ENCODE measurements at places on chromosomes 5 and 9.

DNA sequence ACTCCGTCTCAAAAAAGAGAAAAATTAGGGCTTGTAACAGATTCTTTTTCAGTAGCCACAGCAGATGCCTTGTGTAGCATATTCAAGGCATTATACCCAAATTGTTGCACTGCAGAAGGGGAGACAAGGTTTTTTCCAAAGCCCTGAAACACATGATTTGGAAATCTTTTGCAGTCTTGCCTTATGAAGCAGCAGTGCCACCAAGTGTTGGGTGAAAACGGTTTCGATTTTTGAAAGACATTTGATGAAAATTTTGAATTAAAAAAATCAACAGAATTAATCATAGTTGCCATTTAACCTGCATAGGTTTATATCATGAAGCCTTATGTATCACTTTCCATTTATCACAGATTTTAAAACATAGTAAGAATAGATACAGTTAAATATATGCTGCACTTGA lies 479.5 kb downstream of the TAF11L14 start:
- no peak overlapping the region for H3K27ac ChIP-seq
- H3K36me3 ChIP-seq, result no peaks in the 10 kb centered on the region
- H3K4me3 ChIP-seq, result no peak overlapping the region
- no peaks in the 10 kb centered on the region for H3K4me1 ChIP-seq
- no peak for DNase-seq
- H3K27me3 ChIP-seq, result no peaks in the 10 kb centered on the region

GRCh38 chr9:36969216-36969771 lies 64.8 kb downstream of the PAX5 start:
- H3K27me3 ChIP-seq, result peaks cover 12% of the 10 kb centered on the region
- no peak overlapping the region for H3K27ac ChIP-seq
- no peaks in the 10 kb centered on the region for H3K36me3 ChIP-seq
- no peaks in the 10 kb centered on the region for H3K4me1 ChIP-seq

- H3K36me3 ChIP-seq, result no peaks in the 10 kb centered on the region
- no peaks in the 10 kb centered on the region for H3K4me1 ChIP-seq
- DNase-seq, result no peak
- H3K4me3 ChIP-seq, result no peak overlapping the region
Measured at GRCh38 chr5:111707630-111708164, 49.3 kb downstream of the NREP start.

DNA sequence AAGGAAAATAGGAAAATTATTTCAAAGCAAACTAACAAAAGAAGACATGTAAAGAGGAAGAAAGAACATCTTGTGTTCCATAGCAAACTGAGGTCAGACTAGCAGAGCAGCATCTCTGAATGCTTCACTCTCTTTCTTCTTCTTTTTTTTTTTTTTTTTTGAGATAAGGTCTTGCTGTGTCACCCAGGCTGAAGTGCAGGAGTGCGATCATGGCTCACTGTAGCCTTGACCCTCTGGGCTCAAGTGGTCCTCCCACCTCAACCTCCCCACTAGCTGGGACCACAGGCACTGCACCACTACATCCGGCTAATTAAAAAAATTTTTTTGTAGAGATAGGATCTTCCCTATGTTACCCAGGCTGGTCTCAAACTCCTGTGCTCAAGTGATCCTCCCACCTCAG lies 36.6 kb downstream of the MELK start:
- DNase-seq, result no peak
- no peaks in the 10 kb centered on the region for H3K36me3 ChIP-seq
- H3K4me3 ChIP-seq, result no peak overlapping the region
- H3K4me1 ChIP-seq, result no peaks in the 10 kb centered on the region
- no peak overlapping the region for H3K27ac ChIP-seq
- H3K27me3 ChIP-seq, result no peaks in the 10 kb centered on the region

DNA sequence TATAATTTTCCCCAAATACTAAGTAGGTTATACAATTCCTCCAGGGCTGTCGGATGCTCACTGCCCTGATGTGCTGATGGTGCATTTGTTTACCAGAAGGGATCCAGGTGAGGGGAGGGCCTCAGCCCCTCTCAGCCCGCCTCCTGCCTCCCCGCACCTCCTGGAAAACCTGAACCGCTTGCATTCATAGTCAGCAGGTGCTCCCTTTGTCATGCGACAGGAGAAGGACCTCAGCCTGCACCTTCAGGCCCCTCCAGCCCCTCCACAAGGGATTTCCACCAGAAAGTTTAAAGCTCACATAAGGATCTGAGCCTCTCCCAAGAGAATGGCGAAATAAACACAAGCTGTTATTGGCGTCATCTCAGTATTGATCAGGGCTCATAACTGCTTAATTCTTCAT lies 36.5 kb upstream of the NTNG2 start:
- H3K36me3 ChIP-seq, result no peaks in the 10 kb centered on the region
- H3K27ac ChIP-seq, result no peak overlapping the region
- H3K27me3 ChIP-seq, result peaks cover 72% of the 10 kb centered on the region
- no peak for DNase-seq
- H3K4me1 ChIP-seq, result no peaks in the 10 kb centered on the region
- H3K4me3 ChIP-seq, result no peak overlapping the region

- no peaks in the 10 kb centered on the region for H3K27me3 ChIP-seq
- H3K4me3 ChIP-seq, result no peak overlapping the region
- H3K27ac ChIP-seq, result no peak overlapping the region
- no peaks in the 10 kb centered on the region for H3K4me1 ChIP-seq
Measured at GRCh38 chr5:116546033-116546742, 28.4 kb downstream of the SEMA6A start.

GRCh38 chr5:114665551-114665950 lies 303.7 kb downstream of the KCNN2 start:
- H3K27me3 ChIP-seq, result no peaks in the 10 kb centered on the region
- H3K27ac ChIP-seq, result no peak overlapping the region
- H3K36me3 ChIP-seq, result no peaks in the 10 kb centered on the region

- DNase-seq, result no peak
- H3K27ac ChIP-seq, result no peak overlapping the region
- no peaks in the 10 kb centered on the region for H3K36me3 ChIP-seq
- H3K27me3 ChIP-seq, result no peaks in the 10 kb centered on the region
- no peaks in the 10 kb centered on the region for H3K4me1 ChIP-seq
- no peak overlapping the region for H3K4me3 ChIP-seq
Measured at GRCh38 chr5:147972076-147972840, 65.9 kb upstream of the C5orf46 start.

DNA sequence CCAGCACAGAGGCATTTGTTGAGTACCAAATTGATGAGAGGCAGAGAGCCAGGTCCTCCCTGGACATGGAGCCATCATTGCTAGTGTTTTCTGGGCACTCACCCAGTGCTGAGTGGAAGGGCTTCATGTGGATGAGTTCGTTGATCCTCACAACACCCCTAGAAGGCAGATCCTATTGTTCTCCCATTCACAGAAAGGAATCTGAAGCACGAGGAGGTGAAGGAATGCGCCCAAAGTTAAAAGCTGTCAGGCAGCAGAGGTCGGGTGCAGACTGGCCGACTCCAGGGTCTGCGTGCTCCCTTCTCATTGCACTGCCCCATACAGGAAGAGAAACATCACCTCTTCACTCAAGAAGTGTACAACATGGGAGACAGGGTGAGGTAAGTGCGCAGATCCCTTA lies 153.5 kb upstream of the TNPO1 start:
- no peak for DNase-seq
- no peaks in the 10 kb centered on the region for H3K27me3 ChIP-seq
- H3K36me3 ChIP-seq, result no peaks in the 10 kb centered on the region
- H3K27ac ChIP-seq, result no peak overlapping the region

DNA sequence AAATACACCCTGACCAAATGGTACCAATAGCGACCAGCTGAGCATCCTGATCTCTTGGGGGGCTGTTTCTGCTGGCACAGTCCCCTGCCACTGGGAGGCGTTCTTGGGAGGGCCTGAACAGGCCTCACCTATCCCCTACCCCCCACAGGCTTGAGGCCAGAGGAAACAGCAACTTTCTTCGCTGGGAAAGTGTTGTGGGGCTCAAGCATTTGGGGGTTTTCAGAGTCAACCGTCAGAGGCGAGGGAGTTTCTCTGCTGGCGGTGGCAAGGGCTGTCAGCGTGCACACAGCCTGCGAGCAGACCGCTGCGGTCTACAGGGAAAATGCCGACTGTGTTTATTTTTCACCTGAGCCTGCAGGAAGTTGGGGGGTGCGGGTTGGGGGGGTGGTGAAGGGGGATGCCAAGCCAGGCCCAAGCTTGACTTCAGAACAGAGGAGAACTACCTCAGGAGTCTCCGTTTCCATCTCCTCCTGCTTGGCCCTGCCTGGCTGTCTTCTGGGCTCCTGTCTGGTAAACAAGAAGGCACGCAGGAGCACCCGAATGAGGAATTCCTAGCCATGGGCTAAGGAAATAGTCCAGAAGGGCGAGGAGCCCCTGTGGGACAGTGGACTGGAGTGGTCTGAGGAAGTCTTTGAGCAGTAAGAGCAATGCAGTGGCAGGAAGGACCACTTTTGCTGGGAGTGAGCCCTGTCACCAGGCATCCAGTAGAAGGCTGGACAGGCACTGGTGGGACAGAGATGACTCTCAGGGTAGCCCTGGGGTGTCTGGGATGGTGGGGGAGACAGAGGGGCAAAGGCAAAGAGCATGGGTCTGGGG lies 18.1 kb downstream of the TCF7 start:
- no peak overlapping the region for H3K4me3 ChIP-seq
- no peaks in the 10 kb centered on the region for H3K27me3 ChIP-seq
- peaks cover 14% of the 10 kb centered on the region for H3K36me3 ChIP-seq
- no peak overlapping the region for H3K27ac ChIP-seq

GRCh38 chr5:126965061-126965475 lies 65.3 kb downstream of the MARCHF3 start:
- H3K4me3 ChIP-seq, result no peak overlapping the region
- H3K27ac ChIP-seq, result no peak overlapping the region
- DNase-seq, result no peak
- H3K4me1 ChIP-seq, result no peaks in the 10 kb centered on the region

DNA sequence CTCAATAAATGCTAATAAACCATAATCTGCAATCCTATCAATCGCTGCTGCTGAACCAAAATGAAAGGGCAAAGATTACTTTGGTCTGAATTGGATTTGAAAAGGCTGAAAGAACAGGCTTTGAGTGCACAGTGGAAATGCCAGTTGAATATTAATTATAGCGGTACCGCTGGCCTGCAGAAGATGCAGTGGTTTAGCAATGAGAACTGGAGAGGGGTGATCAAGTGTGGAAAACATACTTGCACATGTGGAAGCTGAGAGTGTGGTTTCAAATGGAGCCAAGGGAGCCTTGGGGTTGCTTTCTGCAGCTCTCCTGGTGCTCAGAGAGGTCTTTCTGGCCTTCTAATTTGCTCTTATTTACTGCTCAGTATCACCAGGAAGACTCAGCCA lies 133.9 kb downstream of the PTTG1 start:
- H3K36me3 ChIP-seq, result no peaks in the 10 kb centered on the region
- DNase-seq, result no peak
- H3K4me3 ChIP-seq, result no peak overlapping the region
- H3K27ac ChIP-seq, result no peak overlapping the region
- no peaks in the 10 kb centered on the region for H3K27me3 ChIP-seq

GRCh38 chr9:129172816-129173215 lies 5.2 kb downstream of the IER5L start:
- H3K27ac ChIP-seq, result peak overlapping the region; percentile 100
- DNase-seq, result no peak
- no peak overlapping the region for H3K4me3 ChIP-seq

GRCh38 chr9:115997923-115998322 lies 155.7 kb upstream of the PAPPA start:
- H3K4me1 ChIP-seq, result no peaks in the 10 kb centered on the region
- H3K27me3 ChIP-seq, result no peaks in the 10 kb centered on the region
- H3K4me3 ChIP-seq, result no peak overlapping the region
- no peak overlapping the region for H3K27ac ChIP-seq

GRCh38 chr9:107707915-107708441 lies 218.4 kb upstream of the KLF4 start:
- no peak overlapping the region for H3K4me3 ChIP-seq
- H3K27me3 ChIP-seq, result no peaks in the 10 kb centered on the region
- no peaks in the 10 kb centered on the region for H3K4me1 ChIP-seq
- H3K27ac ChIP-seq, result no peak overlapping the region

DNA sequence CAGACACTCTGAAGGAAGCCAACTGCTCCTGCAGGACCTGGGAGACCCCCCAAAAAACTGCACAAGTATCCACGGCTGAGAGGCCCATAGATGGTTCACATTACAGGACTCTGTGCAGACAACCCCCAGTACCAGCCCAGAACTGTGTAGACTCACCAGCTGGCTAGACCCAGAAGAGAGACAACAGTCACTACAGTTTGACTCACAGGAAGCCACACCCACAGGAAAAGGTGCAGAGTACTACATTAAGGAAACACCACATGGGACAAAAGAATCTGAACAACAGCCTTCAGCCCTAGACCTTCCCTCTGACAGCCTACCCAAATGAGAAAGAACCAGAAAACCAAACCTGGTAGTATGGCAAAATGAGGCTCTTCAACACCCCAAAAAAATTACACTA lies 281.2 kb upstream of the RGMB start:
- H3K36me3 ChIP-seq, result no peaks in the 10 kb centered on the region
- no peaks in the 10 kb centered on the region for H3K4me1 ChIP-seq
- H3K27me3 ChIP-seq, result no peaks in the 10 kb centered on the region
- H3K27ac ChIP-seq, result no peak overlapping the region
- H3K4me3 ChIP-seq, result no peak overlapping the region

Data from tibial artery (tissue), 4 donors.